ENCODE measurements at places on chromosomes 5 and 9.

DNA sequence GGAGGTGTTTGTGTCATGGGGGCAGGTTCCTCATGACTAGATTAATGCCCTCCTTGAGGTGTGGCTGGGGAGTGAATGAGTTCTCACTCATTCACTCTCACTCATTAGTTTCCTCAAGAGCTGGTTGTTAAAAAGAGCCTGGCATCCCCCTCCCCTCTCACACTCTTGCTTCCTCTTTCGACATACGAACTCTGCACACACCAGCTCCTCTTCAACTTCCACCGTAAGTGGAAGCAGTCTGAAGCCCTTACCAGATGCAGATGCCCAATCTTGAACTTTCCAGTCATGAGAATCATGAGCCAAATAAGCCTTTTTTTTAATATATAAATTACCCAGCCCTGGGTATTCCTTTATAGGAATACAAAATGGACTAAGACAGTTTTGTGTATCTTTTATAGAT lies 82.5 kb downstream of the SPRY4 start:
- no peak for DNase-seq

DNA sequence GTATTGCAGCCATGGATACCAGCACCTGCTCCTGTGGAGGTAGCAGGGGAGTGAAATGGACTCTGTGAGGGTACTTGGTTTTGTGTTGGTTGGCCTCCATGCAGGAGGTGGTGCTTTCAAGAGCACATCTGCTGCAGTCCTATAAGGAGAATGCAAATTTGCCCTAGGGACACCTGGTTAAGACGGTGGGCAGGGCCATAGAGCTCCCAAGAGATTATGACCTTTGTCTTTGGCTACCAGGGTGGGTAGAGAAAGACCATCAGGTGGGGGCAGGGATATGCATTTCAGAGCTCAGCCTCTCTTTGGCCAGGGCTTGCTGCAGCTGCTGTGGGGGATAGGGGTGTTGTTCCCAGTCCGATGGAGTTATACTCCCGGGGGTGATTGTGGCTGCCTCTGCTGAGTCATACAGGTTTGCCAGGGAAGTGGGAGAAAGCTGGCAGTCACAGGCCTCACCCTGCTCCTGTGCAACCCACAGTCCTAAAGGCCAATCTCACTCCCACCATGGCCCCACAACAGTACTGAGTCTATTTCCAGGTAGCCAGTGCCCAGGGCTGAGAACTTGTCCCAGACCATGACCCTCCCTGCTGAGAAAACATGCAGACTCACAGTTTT lies 14.0 kb upstream of the PDLIM4 start:
- no peak for DNase-seq

DNA sequence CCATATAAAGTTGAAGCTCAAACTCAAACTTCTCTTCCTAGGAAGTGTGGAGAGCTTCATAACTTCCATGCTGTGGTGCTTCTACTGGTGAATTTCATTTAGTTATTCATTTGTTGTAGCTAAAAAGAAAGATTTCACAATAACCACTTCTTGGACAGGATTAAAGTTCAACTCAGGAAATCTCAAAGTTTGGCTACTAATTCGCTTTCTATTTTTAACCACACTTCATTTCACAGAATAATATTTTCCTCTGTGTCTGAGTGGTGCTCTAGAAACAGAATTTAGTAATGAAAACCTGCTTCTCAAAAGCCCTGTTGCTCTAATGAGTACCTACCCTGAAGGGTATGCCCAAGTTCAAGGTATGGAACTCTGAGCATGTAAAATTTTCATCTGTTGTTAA lies 73.9 kb downstream of the ACTBL2 start:
- no peak for DNase-seq

- no peak for DNase-seq
Measured at GRCh38 chr5:123795688-123796087, 283.7 kb downstream of the CSNK1G3 start.

DNA sequence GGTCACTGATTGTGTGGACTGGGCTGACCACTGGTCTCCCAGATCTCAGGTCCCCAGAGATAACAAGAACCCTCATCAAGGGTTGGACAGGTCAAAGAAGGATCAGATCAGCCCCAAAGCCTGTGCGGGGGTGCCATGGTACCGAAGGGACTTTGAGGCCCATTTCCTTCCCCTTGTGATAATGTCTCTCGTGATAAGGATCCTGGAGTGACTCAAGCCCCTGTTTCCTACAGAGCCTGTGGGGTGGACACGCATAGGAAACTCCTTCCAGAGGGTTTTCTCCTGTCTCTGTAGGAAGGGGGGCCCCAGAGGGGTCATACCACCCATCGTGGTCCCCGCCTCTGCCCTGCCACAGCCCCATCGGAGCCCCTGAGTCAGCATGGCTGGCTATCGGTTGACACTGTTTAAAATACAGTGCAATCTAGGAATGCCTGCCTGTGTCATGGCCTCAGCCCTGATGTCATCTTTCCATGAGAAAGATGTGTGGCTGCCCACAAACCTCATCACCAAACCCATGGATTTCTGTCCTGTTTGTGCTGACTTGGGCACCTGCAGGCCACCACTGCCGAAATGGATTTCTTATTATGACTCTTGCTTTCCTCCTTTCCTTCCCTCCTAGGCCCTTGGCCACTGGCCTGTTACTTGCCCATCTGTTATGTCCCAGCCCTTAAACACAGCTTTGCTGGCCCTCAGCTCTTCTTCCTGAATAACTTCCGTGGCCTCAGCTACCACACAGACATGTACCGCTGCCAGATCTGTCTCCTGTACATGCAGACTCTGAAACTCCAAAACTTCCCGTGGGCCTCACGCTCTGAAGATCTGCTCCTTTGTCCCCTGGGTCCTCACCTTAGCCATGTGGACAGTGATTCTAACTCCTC lies 2.9 kb upstream of the CSF2 start:
- no peak for DNase-seq

GRCh38 chr9:88280816-88281382 lies 107.3 kb upstream of the SPIN1 start:
- no peak for DNase-seq

DNA sequence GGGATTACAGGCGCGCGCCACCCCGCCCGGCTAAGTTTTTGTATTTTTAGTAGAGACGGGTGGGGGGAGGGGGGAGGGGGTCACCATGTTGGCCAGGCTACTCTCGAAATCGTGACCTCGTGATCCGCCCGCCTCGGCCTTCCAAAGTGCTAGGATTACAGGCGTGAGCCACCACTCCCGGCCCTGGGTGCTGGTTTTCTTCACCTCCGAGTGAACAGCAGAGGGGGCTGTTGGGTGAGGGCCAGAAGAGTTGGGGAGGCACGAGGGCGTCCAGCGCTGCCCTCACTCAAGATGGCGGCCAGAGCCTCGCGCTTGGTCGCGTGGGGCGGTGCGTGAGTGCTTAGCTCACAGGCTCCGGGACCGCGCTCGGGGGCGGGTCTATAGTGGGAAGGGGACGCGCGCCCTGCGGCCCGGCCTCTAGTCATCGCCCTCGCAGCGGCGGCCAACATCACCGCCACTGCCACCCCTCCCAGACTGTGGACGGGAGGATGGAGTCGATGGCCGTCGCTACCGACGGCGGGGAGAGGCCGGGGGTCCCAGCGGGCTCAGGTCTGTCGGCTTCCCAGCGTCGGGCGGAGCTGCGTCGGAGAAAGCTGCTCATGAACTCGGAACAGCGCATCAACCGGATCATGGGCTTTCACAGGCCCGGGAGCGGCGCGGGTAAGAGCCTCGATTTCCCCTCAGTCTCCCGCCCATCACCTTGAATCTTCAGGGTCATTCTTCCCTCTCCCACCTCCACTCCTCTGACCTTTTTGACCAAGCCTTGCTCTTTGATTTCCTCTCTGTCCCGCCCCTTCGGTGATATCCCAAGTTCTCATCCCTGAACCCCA lies at the start of gene CAMLG:
Gene CAMLG (plus strand): TSS at position 416 of the 830 bp plus-strand sequence. CDS start 73 bp downstream, at position 489.
- peak; percentile 99 for DNase-seq

DNA sequence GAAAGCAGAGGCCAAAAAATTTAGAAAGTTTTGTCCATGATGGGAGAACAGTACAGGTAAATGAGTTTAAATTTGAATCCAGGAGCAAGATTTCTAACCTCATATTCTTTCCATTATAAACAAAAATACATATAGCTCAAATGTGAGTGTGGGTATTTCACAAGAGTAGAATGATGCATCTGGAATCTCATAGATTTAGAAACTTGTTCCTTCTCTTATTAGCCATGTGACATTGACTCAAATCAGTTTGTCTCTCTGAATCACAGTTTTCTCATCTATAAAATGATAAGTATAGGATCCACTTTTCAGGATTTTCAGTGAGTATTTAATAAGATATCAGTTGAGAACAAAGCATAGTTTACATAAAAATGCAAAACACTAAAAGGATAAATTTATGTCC lies 436.3 kb upstream of the PAPPA start:
- no peak for DNase-seq

GRCh38 chr9:126131066-126132010 lies 195.3 kb upstream of the MVB12B start:
- no peak for DNase-seq

- no peak for DNase-seq
Measured at GRCh38 chr5:122300374-122300773, 11.7 kb upstream of the SNCAIP start.

DNA sequence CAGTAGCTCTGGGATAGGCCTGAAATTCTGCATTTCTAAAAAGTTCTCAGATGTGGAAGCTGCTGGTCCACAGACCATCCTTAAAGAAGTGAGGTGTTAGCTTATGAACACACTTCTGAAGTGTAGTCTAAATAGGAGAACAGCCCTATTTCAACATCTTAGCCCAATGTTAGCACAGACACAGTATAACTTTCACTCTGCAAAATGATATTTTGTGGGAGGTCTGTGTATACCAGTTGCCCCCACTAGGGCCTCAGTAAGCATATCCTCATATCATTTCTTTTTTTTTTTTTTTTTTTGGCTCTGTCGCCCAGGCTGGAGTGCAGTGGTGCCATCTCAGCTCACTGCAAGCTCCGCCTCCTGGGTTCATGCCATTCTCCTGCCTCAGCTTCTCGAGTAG lies 7.5 kb upstream of the HABP4 start:
- DNase-seq: no peak
